ENCODE measurements at places on chromosomes 12 and 14.

GRCh38 chr12:96007729-96008128 lies 11.6 kb upstream of the HAL start:
- DNase-seq: no peak

DNA sequence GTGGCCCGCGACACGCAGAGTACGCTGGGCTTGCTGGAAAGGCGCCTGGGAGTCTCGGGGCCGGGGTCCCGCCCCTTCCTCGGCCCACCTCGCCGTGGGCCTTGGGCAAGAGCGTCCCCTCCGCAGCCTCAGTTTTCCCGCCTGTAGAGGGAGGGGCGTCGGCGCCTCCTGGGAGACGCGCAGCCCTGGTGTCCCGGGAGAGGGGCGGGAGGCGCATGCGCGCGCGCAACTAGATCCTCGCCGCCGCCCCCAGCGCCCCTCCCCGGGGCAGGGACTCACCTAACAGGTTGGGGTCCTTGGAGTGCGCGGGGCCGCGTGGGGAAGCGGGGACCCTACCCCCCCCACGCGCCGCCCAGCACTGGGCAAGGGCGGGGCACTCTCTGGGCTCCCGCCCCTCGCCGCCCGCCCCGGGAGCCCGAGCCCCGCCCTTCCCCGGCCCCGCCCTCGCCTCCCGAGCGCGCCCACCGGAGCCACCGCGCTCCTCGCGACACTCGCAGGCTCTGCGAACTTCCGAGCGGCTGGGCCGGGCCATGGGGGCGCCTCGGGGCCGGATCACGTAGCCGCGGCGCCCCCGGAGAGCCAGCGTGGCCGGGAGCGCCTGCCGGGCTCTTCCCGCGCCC lies at the start of gene KIF26A:
KIF26A (plus strand) TSS at position 490 of the 620 bp plus-strand sequence. CDS start 136 bp downstream, outside the sequence.
- DNase-seq: peak; percentile 93

- no peak for DNase-seq
Measured at GRCh38 chr12:10717410-10717809, 5.7 kb downstream of the YBX3 start.

GRCh38 chr12:42021469-42021868 lies 123.2 kb downstream of the GXYLT1 start:
- no peak for DNase-seq

DNA sequence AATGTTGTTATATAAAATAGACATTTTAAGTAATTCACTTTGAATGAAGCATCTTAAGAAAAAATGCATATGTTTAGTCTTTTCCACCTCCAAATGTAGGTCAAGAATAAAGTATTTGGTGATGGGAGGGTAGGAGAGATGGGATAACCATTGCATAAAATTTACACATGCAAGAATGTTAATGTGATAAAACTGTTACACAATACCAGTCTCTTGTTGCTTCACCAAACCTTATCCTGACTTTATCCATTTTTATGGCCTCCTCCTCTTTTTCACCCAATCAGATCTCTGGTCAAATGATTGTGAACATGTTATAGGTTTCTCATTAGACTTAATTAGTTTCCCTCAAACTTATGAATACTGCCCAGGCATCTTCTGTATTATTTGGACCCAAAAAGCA lies 994.5 kb upstream of the FLRT2 start:
- DNase-seq: no peak

- DNase-seq: peak; percentile 9
Measured at GRCh38 chr12:92899386-92900001, 29.6 kb downstream of the EEA1 start.

GRCh38 chr14:53217316-53217994 lies 64.3 kb upstream of the DDHD1 start:
- DNase-seq: peak; percentile 92

DNA sequence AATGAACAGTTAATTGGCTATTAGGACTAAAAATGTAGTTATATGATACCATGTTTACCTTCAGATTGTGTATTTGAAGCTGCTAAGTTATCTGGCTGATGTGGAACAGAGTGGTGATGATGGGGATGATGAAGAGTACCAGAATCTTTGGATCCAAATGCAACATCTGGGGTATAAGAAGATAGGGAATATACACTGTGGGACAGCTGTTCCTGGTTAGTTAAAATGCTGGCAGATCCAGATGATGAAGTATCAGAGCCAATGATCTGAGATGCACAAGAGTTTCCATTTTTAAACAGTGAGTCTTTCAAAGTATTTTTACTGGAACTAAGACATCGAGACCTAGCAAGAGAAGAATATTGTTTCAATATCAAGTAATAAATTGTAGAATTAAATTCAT lies 31.6 kb downstream of the SENP1 start:
- no peak for DNase-seq

DNA sequence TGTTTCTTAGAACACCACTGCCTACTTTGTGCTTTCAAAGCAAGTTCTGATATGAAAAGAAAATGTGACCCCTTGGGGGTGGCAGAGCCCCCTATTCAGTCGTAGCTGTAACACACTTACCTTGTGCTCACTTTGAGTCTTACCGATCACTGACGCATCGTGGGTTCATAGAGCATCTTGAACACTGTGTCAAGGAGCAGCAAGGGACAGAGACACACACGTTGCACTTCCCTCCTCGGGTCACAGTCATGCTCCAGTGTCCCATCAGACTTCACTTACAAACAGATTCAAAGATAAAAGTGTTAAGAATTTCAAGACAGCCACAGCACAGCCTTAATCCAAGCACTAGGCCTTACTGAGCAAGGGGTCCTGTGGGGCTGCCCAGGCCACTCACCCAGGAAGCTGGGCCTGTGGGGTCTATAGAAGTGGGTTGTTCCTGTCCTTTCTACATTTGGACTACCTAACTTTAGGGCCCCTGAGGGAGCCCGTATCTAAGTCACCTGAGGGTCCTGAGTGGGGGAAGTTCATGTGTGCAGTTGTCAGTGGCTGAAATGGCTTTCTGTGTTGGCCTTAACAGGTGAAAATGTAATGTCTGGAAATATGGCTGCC lies 75.4 kb upstream of the BDKRB2 start:
- DNase-seq: no peak

DNA sequence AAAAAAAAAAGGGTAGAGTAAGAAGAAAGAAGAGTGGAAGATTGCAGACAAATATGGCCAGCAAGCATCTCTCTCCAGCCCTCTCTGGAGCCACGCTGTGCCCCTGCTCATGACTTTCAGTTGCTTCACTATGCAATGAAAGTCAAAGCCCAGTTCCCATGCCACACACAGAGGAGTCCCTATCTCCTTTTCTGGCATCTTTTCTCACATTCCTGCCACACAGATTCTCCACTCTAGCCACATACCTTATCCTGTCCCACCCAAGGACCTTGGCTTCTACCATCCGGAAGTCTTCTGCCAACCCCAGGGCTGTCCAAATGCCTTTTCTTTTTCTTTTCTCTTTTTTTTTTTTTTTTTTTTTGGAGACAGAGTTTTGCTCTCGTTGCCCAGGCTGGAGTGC lies 39.3 kb upstream of the CAPRIN2 start:
- DNase-seq: no peak

DNA sequence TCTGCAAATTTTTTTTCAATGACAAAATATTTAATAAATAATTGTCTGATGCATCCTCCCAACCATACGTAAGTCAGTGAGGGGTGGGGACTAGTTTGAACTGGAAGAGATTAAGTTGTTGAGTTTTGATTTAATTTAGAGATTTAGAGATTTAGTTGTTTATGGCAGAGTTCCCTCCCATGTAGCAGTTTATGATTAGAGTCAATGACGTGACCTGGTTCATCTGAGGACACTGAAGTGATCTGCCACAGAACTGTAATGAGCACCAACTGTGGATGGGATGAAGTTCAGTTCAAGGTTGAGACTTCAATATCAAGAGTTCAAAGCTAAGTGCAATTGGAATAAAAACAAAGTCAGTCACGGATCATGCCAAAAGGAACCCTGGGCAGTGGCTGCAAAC lies 609.3 kb downstream of the NOVA1 start:
- DNase-seq: no peak

GRCh38 chr14:32761381-32761968 lies 177.2 kb upstream of the NPAS3 start:
- DNase-seq: no peak

- DNase-seq: peak; percentile 91
Measured at GRCh38 chr14:64294672-64295413, 672 bp upstream of the ESR2 start.

- DNase-seq: no peak
Measured at GRCh38 chr12:113075137-113075683, 18.7 kb downstream of the DTX1 start.

- no peak for DNase-seq
Measured at GRCh38 chr12:132775502-132776229, 14.0 kb upstream of the ANKLE2 start.

- DNase-seq: peak; percentile 27
Measured at GRCh38 chr12:56487448-56488040, 417 bp downstream of the GLS2 start.

DNA sequence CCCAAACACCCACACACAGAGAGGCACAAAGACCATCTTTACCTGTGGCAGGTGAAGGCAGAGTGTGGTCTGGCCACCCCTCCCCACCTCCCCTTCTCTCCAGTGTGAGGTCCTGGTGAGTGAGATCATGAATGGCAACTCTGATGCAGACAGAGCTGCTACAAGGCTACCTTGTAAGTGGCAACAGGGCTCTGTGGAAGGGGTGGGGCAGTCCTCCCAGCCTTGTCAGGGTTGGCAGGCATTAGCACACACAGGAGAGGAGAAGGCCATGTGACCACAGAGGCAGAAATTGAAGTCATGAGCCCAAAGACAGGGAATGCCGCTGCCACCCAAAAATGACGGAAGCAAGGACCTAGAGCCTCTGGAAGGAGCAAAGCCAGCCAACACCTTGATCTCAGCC lies 30.7 kb downstream of the VWF start:
- DNase-seq: no peak

GRCh38 chr14:28761438-28762291 lies 4.9 kb upstream of the FOXG1 start:
- DNase-seq: no peak

DNA sequence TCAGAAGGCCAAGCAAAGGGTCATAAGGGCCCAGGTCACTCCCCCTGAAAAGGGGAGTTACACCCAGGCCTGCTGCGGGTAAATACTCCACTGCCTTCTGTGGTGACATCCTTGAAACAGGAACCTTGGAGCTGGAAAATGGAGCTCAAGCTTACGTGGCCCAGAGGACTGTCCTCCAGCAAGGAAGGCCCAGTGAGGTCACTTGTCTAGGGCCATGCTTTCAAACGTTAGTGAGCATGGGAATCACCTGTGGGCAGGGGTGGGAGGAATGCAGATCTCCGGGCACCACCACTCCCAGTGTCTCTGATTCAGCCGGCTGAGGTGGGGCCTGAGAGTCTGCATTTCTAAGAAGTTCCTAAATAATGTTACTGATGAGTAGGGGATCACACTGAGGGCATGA lies 140.5 kb upstream of the CCND2 start:
- DNase-seq: no peak

DNA sequence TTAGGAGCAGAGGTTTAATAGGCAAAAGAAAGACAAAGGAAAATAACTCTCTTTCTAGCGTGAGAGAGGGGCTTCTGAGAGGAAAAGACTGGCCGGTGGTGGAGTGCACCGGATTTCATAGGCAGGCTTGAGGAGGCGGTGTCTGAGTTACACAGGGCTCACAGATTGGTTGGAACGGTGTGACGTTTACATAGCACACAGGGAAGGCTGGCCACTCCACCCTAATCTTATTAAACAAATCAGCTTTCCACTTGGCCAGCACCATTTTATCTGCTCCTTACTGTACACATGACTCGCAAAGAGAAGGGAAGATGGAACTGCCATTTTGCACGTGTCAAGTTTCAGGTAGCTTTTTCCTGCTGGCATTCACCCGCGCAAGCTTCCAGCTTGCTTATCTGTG lies 587.7 kb downstream of the RPL10L start:
- peak; percentile 89 for DNase-seq

DNA sequence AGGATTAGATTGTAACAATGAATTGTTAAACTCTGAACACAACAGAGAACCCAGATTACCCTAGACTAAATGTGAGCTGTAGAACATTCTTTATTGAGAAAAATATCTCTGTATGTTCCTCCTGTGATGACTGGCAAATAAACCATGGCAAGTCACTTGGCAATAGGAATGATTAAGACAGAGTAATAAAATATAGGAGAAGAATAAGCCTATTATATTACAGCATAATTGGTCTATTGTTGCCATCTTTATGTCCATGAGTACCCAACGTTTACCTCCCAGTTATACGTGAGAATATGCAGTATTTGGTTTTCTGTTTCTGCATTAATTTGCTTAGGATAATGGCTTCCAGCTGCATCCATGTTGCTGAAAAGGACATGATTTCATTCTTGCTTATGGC lies 211.2 kb upstream of the AVPR1A start:
- no peak for DNase-seq

- no peak for DNase-seq
Measured at GRCh38 chr14:55127460-55127951, 1.5 kb upstream of the LGALS3 start.

DNA sequence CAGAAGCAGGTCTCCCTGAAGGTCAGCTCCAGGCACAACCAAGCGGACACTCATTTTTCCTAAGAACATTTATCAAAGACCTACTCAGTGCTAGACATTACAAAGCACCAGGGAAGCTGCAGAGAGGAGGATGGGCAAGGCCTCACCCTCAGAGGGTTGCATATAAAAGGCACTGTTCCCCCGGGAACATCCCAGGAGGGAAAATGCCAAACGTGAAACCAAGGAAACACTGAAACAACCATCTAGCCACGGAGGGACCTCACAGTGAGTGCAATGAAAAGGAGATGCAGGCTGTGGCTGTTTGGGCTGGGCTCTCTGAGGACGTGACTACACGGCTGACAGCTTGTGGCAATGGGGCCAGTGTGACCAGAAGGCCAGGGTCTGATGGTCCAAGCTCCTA lies 117.4 kb upstream of the VASH1 start:
- no peak for DNase-seq

DNA sequence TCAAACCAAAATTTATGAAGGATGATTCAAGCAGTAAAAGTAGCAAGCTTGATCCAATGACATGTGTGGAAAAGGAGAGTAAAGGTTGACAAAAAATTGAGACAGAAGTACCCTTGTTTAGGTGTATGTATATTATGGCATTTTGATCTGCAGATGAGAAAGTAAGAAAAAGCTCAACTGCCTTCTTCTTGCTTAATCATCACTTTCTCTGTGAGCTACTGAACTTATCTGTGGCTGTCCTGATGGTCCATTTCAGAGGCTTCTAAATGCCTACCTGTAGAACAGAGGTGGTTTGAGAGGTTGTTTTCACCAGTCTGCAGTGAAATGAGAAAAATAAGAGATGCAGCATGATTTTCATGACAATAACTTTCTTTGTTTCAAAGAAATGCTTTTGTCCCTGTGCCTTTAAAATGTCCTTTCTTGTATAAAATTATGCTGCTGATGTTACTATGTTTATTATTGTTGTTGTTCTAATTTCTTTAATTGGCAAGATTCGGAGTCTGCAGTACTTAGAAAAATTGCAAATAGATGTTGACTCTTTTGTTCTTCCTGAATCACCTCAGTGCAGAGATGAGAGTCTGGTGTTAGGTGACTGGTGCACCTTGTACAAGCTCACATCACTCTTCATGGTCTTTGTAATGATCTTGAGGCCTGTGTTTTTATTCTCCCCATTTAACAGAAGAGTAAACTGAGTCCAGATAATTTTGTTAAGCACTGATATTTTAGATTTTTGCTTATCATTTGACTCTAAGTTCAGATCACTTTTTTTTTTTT lies 821.9 kb downstream of the VRK1 start:
- no peak for DNase-seq

GRCh38 chr14:95231966-95232633 lies 74.8 kb upstream of the DICER1 start:
- no peak for DNase-seq

Measured in BE2C (cell line).